Activated T-cell treated with anti-CD3 and anti-CD28 coated beads for 48 hours (primary cell): ENCODE measurements at places on chromosomes 6 and 20.

GRCh38 chr6:55675941-55676340, 96.9 kb upstream of the HMGCLL1 start:
- no peak for DNase-seq

GRCh38 chr6:150204705-150205472, 62.0 kb downstream of the PPP1R14C start:
- DNase-seq = no peak

GRCh38 chr6:85126485-85127167, 323.3 kb upstream of the NT5E start:
- DNase-seq = no peak

GRCh38 chr6:107560657-107561056, 70.7 kb downstream of the SOBP start:
- no peak for DNase-seq

DNA sequence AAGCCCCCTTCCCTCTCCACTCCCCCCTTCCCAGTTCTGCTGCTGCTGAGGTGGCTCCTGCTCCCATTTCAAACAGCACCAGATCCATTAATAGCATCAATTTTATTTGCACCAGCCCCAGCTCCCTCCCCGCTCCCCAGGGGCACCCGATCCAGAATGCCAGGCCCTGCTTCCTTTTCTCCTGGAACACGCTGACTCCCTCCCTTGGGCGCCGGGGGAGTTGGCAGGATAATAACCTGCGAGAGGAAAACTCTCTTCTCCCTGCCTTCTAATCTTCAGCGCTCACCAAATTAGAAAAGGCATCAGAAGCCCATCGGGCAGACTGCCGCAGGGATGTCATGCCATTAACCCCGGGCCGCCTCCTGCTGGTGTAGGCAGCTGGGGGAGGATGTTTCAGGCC, 77.8 kb downstream of the NCR2 start:
- no peak for DNase-seq

DNA sequence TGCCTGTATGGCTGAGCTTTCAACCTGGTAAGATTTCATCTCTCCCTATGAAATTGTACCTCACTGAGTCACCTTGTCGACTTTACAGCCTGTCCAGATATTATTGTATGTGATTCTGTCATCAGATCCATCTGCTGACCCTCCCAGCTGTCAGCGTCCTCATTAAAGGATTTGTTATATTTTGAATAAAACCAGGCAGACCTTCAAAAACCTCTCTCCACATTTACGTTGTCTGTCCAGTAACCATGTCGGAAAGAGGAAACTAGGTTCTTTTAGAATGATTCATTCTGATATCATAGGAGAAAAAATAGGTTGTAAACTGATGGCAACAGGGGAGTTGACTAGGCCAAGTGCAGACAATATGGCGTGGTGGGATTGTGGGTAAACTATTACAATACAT, 38.5 kb downstream of the TSPYL4 start:
- no peak for DNase-seq

DNA sequence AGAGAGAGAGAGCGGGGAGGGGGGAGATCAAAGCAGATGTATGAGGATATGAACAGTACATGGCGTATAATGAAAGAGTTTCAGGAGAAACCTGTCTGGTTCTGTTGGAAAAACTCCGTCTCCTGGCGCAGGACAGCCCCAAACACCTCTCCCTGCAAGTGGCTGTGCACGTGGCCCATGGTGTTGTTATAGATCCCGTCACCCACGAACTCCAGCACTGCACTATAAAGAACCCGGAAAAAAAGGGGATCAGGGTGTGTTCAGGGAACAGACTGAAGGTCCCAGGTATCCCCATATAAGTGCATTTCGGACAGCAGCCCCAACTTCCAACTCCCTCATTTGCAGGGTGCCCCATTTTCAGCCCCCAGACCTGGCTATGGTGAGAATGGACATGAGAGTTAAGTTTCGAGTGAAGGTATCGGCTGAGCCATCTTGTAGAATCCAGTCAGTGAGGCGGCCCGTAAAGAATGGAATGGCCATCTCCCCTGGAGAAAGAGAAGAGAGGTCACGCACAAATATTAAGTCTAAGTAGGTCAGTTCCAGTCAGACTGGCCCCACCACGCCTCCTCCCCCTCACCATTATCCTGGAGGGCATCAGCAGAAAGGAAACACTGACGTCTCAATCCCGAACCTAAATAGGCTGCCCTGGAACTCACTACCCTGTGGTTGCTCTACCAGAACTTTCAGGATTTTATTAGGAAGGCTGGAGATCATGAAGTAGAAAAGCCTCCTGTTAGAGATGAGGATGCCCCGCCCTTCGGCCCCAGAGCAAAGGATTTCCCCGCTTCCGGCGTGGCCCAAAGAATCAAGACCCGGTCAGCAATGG, 1.3 kb downstream of the TAP1 start:
- DNase-seq = no peak

GRCh38 chr6:110551088-110551487, 74.7 kb upstream of the SLC22A16 start:
- no peak for DNase-seq

DNA sequence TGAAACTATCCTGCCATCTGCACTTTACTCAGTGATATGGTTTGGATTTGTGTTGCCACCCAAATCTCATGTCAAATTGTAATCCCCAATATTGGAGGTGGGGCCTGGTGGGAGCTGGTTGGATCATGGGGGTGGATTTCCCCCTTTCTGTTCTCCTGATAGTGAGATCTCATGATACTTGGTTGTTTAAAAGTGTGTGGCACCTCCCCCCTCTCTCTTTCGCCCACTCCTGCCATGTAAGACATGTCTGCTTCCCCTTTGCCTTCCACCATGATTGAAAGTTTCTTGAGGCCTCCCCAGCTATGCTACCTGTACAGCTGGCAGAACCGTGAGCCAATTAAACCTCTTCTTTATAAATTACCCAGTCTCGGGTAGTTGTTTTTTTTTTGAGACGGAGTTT, 18.0 kb downstream of the PIGT start:
- DNase-seq = no peak

DNA sequence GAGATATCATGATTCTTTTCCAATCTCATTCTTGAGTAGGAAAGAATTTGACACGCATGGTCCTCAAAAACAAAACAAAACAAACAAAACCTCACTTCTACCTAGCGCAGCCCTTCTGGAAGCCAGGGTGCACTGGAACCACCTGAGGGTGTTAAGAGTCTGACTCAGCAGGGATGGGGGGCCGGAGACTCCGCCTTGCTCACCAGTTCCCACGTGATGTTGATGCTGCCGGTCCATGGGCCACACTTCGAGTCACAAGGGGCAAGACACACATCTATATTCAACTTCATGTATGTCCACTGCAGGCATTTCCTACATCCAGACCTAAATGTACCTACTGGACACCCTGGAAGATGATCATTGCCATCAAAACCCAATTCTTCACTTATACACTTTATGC, 30.4 kb downstream of the BFSP1 start:
- DNase-seq = no peak

DNA sequence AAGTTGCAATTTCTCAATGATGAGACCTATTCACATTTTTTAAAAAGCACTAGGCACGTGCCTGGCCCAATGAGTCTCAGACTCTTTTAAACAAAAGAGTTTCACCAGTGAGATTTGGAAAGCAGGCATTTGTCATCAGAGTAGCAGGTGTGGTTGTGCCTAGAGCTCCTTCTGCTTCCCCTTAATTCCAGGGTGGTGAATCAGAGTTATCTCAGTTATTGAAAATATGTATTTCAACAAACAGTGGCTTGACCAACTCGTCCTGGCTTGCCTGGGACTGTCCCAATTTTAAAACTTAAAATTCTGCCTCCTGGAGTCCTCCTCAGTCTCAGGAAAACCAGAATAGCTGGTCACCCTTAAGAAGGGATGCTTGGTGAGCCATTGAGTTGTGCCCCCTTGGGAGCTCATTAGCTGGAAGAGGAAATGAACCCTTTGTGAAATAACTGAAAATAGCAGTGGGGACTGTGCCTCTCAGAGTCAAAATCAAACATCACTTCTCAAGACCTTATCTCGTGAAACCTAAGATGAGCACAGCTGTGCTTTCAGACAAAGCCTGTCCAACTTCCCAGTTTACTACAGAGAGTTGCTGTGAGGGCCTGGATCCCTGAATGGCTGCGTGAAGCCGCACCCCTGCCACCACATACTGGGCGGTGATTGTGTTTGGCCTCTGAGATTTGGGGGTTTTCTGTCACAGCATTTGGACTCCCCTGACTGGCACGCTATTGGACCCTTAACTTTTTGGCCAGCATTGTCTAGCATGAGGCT, 116.3 kb downstream of the ANKRD60 start:
- DNase-seq = no peak

GRCh38 chr6:150547502-150548222, 52.0 kb upstream of the PLEKHG1 start:
- DNase-seq = no peak

DNA sequence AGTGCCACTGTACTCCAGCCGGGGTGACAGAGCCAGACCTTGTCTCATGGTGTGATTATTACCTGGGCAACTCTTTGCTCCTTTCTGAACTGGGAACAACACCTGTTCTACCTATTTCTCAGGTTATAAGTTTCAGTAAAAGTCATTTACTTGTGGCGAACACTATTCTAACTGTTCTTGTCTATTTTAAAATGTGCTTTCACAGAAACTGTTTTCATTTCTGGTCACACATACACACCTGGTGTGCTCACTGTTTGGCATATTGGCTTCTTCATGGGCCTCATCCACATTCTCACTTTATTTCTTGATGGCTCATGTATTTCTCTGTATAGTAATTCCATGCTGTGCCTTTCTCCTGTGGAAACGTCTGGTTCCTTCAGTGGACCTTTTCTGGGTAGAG, 30.5 kb upstream of the XRN2 start:
- no peak for DNase-seq

DNA sequence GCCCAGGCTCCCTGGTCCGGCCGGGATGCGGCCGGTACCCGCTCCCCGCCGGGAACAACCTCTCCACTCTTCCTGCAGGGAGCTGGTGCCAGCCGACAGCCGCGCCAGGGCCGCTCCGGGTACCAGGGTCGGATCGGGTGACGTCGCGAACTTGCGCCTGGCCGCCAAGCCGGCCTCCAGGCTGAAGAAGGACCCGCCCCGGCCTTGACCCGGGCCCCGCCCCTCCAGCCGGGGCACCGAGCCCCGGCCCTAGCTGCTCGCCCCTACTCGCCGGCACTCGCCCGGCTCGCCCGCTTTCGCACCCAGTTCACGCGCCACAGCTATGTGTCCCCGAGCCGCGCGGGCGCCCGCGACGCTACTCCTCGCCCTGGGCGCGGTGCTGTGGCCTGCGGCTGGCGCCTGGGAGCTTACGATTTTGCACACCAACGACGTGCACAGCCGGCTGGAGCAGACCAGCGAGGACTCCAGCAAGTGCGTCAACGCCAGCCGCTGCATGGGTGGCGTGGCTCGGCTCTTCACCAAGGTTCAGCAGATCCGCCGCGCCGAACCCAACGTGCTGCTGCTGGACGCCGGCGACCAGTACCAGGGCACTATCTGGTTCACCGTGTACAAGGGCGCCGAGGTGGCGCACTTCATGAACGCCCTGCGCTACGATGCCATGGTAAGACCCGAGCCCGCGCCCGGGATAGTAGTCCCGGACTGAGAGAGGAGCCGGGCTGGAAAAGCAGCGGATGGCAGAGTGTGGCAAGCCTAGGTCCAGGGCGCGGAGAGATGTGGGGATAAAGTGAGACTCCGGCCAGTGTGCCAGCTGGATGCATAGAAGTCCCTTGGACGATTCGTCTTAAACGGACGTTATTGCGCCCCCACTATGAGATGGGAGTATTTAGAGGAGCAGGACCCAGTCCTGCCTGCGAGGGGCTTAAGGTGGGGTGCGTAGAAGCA, at the start of gene NT5E:
NT5E (plus strand) TSS at position 266 of the 942 bp plus-strand sequence; CDS start at position 323, 57 bp downstream.
- peak; percentile 48 for DNase-seq

GRCh38 chr20:34971561-34972235, 16.0 kb downstream of the MYH7B start:
- DNase-seq = no peak

- DNase-seq = no peak
These were observed 20.6 kb downstream of the PLEKHG1 start for GRCh38 chr6:150620244-150620643.

DNA sequence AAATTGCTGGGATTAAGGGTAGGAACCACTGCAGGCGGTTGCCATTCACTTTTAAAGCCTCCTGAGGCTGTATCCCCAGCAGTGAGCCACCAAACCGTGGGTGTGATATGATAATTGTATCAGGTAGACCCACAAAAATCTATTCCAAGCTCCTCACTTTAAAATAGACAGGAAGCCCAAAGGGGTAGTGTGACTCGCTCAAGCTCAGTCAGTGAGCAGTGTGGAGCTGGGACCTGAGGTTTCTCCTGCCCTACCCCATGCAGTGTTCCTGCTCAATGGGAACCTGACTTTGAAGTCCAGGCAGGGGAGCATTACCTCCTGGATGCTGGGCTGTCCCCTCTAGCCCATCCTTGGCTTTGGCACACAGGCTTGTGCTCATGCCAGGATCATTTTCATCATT, 14.9 kb upstream of the MAPRE1 start:
- no peak for DNase-seq

DNA sequence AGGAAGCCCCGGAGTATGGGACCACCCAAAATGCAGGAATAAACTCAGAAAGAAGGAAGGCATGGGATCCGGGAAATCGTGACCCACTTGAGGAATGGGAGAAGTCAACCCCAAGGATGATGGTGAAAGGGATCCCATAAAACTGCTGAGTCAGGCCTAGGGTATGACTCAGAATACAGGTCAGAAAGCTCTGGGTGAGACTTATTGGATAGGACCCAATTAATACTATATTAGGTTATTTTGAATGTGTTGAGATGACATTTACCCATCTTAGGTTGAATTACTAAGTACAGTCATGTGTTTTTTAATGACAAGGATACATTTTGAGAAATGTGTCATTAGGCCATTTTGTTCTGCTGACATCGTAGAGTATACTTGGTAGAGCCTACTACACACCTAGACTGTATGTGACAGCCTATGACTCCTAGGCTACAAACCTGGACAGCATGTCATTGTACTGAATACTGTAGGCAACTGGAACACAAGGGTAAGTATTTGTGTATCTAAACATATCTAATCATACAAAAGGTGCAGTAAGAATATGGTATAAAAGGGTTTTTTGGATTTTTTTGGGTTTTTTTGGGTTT, 17.1 kb upstream of the HIVEP1 start:
- no peak for DNase-seq

DNA sequence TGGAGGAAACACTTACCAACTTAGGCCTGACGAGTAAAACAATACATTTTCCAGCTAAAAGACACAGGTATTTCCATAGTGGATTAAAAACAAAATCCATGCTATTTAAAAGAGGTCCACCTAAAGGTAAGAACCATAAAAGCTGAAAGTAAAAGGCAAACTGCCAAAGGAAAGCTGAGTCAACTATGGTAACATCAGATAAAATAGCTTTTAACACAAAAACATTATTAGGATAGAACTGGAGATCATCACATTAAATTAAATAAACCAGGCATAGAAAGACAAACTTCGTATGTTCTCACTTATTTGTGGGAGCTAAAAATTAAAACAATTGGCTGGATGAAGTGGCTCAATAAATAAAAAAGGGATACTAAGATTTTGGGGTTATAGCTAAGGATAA, 166.8 kb upstream of the SLC22A16 start:
- DNase-seq = no peak

GRCh38 chr20:24441661-24442060, 27.8 kb upstream of the SYNDIG1 start:
- DNase-seq = no peak

- no peak for DNase-seq
These were observed 1127.0 kb upstream of the MAP3K7 start for GRCh38 chr6:91713911-91714310.
